H1 (cell line): ENCODE measurements at places on chromosomes 3 and 15.

- no peak for DNase-seq
Observed at GRCh38 chr3:14691719-14692118, 16.8 kb downstream of the C3orf20 start.

DNA sequence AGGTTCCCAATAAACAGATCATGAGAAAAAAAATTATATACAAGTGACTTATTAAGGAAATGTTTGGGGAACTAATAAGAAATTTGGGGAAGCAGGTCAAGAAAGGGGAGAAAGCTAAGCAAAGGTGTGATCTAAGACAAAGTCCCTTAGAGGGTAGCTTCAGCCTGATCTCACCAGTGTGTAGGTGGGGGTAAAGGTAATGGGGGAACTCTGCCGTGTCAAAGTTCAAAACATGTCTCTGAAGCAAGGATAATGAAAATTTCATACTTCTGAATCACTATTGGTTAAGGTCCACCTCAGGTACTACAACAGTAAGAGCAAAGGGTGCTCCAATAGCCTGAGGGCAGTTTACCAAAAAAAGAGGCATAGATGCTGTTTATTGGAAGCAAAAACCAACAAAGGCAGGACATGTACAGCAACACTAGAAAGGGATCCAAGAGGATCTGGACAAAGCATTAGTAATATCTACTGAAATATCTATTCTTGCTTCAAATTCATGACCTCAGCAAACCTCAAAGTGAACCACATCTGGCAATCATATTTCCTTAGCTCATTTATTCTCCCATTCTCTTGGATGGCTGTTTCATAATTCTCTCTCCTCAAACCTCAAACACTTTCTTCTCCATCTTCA lies 6.9 kb downstream of the ACAD11 start:
- DNase-seq: no peak

- no peak for DNase-seq
Observed at GRCh38 chr15:76682833-76683232, 222.3 kb downstream of the SCAPER start.

- no peak for DNase-seq
Observed at GRCh38 chr3:78907367-78907766, 860.4 kb downstream of the ROBO1 start.

DNA sequence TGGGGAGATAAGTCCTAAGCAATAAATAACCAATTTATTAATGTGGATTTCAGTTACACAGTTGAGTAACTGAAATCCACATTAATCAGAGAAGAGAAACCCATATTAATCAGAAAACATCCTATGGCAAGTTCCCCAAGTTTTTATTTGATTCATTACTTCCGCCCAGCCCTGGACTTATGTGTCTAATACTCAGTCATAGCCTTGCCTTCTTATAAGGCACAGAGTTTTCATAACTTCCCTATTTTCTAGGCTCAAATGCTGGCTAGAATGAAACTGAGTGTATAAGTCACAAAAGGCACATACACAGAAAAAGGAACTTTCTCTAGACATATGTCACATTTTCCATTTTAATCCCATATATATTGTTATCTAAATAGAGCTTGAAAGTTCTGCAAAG lies 28.8 kb downstream of the CD47 start:
- DNase-seq: no peak

- DNase-seq: no peak
Observed at GRCh38 chr3:178671791-178672190, 135.6 kb downstream of the KCNMB2 start.

DNA sequence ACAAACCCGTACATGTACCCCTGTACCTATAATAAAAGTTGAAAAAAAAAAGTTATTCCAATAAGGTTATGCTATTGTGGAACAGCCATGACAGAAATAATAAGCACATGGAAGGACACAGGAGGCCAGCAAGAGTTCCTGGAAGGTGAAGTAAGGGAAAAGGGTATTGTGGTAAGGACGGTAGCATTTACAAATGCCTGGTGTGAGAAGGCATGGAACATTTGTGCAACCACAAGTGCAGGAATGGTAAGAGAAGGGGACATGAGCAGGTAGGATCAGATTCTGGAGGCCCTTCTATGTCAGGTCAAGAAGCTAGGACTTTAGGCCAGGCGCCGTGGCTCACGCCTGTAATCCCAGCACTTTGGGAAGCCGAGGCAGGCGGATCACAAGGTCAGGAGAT lies 82.5 kb downstream of the PPP2R3A start:
- DNase-seq: no peak

DNA sequence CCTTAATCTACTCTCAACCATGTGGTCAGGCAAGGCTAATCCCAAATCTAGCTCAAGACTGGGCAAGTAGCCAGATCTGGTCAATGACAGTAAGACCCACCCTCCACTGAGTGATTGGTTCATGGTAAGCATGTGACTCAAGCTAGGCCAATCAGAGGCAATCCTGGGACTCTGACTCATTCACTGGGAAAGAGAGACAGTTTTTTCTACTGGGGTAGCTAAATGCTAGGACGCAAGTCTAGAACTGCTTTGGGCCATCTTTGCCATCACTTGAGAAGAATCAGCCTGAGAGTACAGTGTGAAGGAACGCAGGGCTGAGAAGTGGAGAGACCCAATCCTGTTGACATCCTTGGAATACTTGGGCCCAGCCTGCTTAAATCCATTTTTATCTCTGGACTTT lies 9.4 kb upstream of the RAD18 start:
- no peak for DNase-seq

DNA sequence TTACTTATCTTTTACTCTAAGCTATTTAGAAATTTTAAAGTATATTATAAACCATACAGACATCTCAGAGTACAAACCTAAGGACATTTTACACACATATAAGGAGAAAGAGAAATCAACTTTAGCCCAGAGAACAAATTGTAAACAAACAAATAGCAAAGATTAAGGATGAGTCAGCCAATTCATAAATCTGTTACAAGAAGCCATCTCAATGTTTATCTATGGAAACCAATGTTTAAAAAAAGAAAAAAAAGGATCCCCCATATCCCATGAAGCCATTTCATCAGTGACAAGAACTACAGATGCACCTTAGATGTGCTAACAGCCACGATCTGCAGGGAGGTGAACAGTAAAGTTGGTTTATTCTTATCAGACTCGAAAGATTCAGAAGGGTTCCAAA lies 437.1 kb downstream of the SHQ1 start:
- no peak for DNase-seq

- no peak for DNase-seq
Observed at GRCh38 chr15:58355973-58356372, 75.8 kb upstream of the LIPC start.

- DNase-seq: no peak
Observed at GRCh38 chr3:55955891-55956477, 468.9 kb upstream of the WNT5A start.

DNA sequence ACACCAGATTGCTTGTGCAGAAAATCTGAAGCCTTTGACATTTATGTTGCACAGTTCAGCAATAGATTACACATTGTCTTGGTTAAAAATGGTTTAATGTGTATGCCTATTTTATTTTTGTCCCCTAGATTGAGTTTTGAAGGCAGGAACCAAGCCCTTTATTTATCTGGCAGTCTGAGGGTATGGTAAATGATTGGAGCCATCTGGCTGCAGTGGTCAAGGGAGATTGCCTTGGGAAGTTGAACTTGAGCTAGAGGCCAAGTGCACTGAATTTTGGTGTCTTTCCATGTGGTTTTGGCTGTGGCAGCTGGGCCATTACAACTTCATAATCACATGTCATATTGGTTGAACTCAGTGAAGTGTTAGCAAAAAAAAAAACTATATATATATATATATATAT lies 248.7 kb upstream of the C2CD4B start:
- DNase-seq: no peak

GRCh38 chr15:59099162-59099685 lies 5.7 kb upstream of the CCNB2 start:
- no peak for DNase-seq

DNA sequence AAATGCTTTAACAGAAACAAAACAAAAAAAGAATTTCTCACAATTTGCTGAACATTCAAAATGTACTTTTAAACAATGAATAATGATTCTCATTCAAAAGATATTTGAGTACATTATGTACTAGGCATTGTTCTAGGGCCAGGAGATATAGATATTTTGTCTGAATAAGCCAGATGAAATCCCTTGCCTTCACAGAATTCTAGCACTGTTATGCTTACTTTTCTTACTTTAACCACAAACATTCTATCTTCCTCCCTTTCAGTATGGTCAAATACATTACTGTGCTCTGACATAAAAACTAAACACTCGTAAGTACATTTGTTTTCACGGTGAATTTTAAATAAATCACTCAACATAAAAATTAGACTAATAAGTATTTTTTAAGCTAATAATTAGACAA lies 116.7 kb downstream of the ADAM10 start:
- no peak for DNase-seq

GRCh38 chr3:160163229-160163878 lies 61.9 kb upstream of the C3orf80 start:
- DNase-seq: no peak

DNA sequence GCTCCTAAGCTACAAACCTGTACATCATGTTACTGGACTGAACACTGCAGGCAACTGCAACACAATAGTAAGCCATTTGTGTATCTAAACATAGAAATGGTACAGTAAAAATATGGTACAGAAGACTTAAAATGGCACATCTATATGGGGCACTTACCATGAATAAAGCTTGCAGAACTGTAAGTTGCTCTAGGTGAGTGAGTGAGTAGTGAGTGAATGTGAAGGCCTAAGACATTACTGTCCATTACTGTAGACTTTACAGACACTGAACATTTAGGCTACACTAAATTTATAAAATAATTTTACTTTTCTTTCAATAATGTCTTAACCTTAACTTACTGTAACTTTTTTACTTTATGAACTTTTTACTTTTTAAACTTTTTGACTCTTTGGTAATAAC lies 76.2 kb downstream of the STAG1 start:
- DNase-seq: no peak

DNA sequence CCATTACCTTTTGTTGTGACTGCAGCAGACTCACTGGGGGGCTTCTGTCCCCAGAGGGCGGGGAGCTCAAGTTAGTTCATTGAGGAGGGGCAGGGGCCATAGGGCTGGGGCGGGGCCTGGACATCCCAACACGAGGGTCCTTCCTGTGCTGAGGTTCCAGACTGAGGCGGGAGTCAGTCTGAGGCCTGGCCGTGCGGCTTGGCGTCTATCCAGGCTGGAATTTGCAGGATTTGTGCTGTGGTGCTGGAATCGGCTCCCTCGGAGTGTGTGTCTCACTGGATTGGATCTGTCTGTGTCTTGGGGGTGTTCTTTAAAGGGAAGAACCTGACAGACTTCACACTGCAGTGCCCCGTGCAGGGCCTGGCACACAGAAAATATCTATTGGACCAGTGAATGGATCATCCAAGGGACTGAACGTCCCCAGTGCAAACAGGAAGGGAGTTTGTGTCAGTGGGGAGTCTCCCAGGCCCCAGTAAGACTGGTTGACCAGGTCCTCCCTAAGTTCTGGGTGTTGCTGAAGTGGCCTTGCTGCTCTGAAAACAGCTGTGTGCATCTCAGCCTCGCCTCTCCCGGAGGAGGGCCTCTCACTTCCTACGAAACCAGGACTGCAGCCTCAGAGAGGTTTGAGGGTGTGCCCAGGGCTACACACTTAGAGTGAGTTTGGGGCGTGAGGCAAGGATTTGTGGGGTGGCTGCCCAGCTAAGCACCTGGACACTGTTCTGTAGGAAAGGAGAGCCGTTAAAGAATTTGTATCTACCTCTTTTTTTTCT lies 26.1 kb downstream of the GOLGA6L2 start:
- no peak for DNase-seq

GRCh38 chr3:157436583-157437291 lies at the start of gene PTX3:
Gene PTX3, plus strand, starts transcription at chr3:157436850. Its CDS starts 84 bp downstream, at chr3:157436934.
- no peak for DNase-seq

DNA sequence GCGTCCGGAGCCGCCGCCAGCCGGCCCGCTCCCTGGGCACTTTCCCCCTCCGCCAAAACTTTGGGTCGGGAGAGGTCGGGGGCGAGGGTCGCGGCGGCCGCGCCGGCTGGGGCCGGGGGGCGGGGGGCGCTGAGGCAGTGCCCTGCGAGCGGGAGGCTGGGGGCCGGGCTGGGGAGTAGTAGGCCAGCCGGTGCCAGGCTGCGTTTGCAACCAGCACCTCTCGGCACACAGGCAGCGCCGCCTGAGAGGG lies 452 bp downstream of the BBX start:
- no peak for DNase-seq

DNA sequence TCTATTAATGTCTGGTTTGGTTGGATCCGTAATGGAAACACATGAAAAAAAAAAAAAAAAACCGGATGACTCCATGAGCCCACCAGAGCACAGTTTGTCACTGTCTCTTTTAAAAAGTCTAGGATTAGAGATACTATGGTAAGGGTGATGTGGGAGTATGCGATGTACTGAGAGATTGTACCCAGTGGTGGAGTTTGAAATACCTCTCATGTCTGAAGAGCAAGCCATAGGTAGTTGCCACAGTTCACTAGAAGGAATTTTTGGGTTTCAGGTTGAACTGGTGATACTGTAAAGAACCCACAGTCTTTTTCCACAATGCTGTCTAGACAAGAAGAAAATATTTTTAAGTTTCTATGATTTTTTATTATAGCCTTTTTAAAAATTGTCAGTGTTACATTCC lies 132.9 kb downstream of the KLHL25 start:
- no peak for DNase-seq

DNA sequence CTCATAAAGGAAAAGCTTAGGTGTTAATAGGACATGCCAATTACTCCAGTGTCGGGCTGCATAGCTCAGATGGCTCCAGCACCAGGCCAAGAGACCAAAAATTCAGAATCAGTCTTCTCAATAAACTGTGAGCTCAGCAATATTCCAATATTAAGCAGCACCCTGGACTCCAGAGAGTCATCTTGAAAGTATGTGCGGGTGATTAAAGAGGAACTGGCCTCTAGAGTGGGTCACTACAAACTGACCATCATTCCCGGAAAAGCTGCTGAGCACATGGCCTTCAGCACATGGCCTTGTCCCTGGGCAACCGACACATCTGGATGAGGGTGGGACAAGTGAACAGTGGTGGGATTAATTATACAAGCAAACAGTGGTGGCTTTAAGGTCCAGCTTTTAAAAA lies 59.0 kb downstream of the MAGI1 start:
- DNase-seq: no peak

DNA sequence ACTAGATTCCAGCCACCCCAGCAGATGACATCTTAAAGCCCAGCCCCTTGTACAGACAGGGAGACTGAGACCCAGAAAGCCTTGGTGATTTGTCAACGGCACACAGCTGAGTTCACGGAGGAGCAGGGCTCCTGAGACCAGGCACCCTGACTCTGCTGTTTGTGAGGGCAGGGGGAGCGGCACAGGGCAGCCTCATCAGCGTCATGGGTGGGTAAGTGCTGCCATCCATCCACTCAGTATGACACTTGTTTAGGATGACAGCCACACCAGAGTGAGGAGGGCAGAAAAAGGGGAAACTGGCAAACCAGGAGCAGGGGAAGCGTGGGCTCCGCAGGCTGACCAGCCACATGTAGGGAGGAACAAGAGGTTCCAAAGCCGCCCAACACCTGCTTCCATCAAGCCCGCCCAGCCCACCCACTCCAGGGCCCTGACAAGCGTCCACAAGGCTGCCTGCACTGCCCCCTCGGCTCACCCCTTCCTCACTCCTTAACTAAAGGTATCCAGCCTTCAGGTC lies 19.9 kb downstream of the RBPMS2 start:
- DNase-seq: no peak

- no peak for DNase-seq
Observed at GRCh38 chr3:13159890-13160289, 86.7 kb upstream of the IQSEC1 start.
